ENCODE measurements at places on chromosomes 4 and X. TPM values are rescaled to one million over a fixed set of nuclear protein-coding genes. Genes with fewer than 3 reads are reported as not detected.

Gene NXF2B
- total RNA-seq = not detected

Gene FRMPD3
- not detected for total RNA-seq

Gene PNMA6A
- 0.50 TPM for total RNA-seq

Gene TCEAL7
- not detected for total RNA-seq

Gene ABLIM2
- 0.55 TPM for total RNA-seq

Gene MXRA5
- total RNA-seq = not detected

Gene UGT2B17
- not detected for total RNA-seq

Gene EOLA2
- total RNA-seq = 32.4 TPM

Gene TNIP3
- 12.3 TPM for total RNA-seq

Gene DNAAF6
- total RNA-seq = not detected

Gene CYTL1
- total RNA-seq = not detected

Gene OCRL
- 2.8 TPM for total RNA-seq

Gene ABCG2
- 0.81 TPM for total RNA-seq

Gene TGIF2LX
- not detected for total RNA-seq

Gene CFP
- 3.4 TPM for total RNA-seq

Gene GPM6B
- total RNA-seq = not detected

Gene PRKX
- total RNA-seq = 89.5 TPM

Gene ZXDA
- total RNA-seq = 3.4 TPM

Gene GLRB
- not detected for total RNA-seq

Gene IBSP
- total RNA-seq = not detected

Gene BOD1L1
- 31.2 TPM for total RNA-seq

Measured in activated CD4-positive, alpha-beta memory T cell treated with anti-CD3 and anti-CD28 coated beads for 36 hours (primary cell).